ENCODE measurements at places on chromosomes 6 and 20.

- DNase-seq: no peak
These were observed 52.6 kb downstream of the BMP5 start for GRCh38 chr6:55822815-55823214.

GRCh38 chr6:157034436-157035230 is 257.5 kb downstream of the ARID1B start:
- no peak for DNase-seq

- no peak for DNase-seq
These were observed 131.6 kb downstream of the KIF6 start for GRCh38 chr6:39593646-39594045.

GRCh38 chr6:106270414-106270813 is 55.1 kb downstream of the ATG5 start:
- DNase-seq: no peak

- peak; percentile 48 for DNase-seq
These were observed 10.0 kb downstream of the CITED2 start for GRCh38 chr6:139364302-139364981.

DNA sequence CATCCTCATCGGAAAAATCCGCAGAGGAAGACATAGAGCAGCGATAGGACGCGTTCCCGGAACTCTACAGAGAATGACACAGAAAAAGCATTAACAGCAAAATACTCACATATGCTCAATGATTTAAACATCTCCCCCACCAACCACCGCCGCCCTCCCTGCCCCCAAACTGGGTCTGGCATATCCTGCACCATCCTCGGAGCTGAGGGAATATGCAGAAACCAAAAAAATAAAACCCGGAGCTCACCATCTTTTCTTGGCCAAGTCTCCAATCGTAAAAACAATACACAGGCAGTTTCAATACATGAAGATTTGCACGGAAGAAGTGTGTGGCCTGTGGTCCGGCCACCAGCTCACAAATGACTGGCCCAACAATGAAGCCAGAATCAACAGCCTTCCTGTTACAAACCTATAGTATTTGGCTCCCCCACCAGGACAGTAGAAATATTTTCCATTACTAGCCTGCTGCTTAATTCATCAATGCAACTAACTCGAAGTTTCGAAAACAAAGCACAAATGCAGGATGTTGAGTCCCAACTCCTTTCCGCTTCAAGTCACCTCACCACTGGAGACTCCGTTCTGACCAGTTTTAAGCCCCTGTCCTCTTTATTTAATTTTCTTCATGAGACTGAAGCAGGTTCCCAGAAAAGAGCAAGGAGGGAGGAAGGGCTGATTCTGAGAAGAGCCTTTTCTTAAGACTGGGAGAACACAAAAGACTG is 103.2 kb upstream of the BEND6 start:
- peak; percentile 89 for DNase-seq

GRCh38 chr6:34901930-34902329 is 12.9 kb downstream of the ANKS1A start:
- DNase-seq: no peak

- no peak for DNase-seq
These were observed 73.2 kb downstream of the RSPO3 start for GRCh38 chr6:127191716-127192115.

DNA sequence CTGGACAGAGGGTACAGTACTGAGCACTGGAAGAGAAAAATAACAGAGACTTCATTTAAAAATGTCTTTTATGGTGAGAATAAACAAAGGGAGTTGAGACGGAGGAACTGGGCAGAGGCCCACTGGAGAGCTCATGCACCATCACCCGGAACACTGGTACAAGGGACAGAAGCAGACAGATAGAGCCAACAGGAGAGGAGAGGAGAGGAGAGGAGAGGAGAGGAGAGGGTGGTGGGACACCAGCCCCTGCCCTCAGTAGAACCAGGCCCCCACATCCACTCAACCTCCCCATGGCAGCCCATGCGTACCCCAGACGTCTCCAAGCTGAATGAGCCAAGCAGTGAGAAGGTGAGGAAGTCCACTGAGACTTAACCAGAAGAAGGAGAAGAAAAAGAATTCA is 390.5 kb upstream of the CNR1 start:
- no peak for DNase-seq
